Mammary microvascular endothelial cell (primary cell): ENCODE measurements at places on chromosomes 2 and 18. TPM values are rescaled to one million over a fixed set of nuclear protein-coding genes. Genes with fewer than 3 reads are reported as not detected.

The COPS7B gene
- 22.3 and 25.9 TPM in 2 replicates for total RNA-seq

The ITGB6 gene
- total RNA-seq, result 0.39 TPM in 1 of 2 replicates, not detected in the other

The SULT1C4 gene
- total RNA-seq, result 4.1 and 6.7 TPM in 2 replicates

The FAM161A gene
- total RNA-seq, result 1.5 and 1.7 TPM in 2 replicates

The ZNF385B gene
- total RNA-seq, result not detected in 2 replicates

The TMEM17 gene
- total RNA-seq, result 1.4 and 2.0 TPM in 2 replicates

The CACNB4 gene
- not detected in 2 replicates for total RNA-seq

The CASP10 gene
- total RNA-seq, result 28.2 and 34.0 TPM in 2 replicates

The TEKT4 gene
- total RNA-seq, result not detected in 2 replicates

The MSGN1 gene
- not detected in 2 replicates for total RNA-seq

The FARP2 gene
- total RNA-seq, result 20.3 and 23.6 TPM in 2 replicates

The PAX8 gene
- 2.1 and 2.8 TPM in 2 replicates for total RNA-seq

The SERPINB12 gene
- total RNA-seq, result not detected in 2 replicates

The GAL3ST2 gene
- not detected in 2 replicates for total RNA-seq
